ENCODE measurements at places on chromosomes 3 and 15.

GRCh38 chr3:38205472-38205805, 40.1 kb downstream of the OXSR1 start:
- DNase-seq: no peak

- no peak for DNase-seq
These were observed 67.1 kb downstream of the AAGAB start for GRCh38 chr15:67187351-67187854.

- no peak for DNase-seq
These were observed 44.5 kb downstream of the RPLP1 start for GRCh38 chr15:69497076-69497475.

GRCh38 chr3:167032267-167032876, 347.7 kb downstream of the ZBBX start:
- peak; percentile 83 for DNase-seq

- peak; percentile 62 for DNase-seq
These were observed 844.3 kb upstream of the NR2F2 start for GRCh38 chr15:95486224-95486623.

- DNase-seq: no peak
These were observed 18.0 kb downstream of the ZNF148 start for GRCh38 chr3:125357032-125357658.

DNA sequence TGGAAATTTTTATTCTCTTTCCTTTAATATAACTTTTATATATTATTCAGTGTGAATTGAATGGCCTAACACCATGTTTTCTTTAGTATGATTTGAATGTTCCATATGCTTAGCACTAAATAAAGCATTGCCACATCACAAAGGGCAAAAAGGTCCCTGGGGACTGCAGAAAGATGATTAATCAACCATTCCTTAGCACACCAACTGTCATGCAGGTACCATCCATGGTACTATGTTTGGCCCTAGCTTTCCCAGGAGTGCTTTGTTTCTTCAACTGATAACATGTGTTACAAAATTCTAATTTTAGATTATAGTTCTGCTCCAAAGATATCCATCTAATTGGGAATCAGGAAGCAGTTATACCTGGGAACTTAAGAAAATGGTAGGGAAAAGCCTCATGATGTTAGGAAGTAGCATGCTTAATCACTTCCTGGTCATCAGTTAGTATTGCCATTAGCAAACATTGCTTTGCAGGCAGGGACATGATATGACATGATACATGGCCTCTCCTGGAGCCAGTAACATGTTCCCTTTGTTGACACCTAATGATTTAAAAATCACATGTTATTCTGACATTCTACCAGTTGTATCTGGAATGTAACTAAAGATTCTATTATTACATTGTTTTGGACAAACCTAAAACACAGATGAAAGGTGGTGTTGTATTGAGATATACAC, 712.6 kb upstream of the GBE1 start:
- no peak for DNase-seq

- peak; percentile 48 for DNase-seq
These were observed 80.6 kb downstream of the ULK4 start for GRCh38 chr3:41881233-41881821.

- no peak for DNase-seq
These were observed 44.9 kb downstream of the OXSR1 start for GRCh38 chr3:38210141-38210757.

- no peak for DNase-seq
These were observed 54.5 kb upstream of the ATP11B start for GRCh38 chr3:182738583-182739411.

DNA sequence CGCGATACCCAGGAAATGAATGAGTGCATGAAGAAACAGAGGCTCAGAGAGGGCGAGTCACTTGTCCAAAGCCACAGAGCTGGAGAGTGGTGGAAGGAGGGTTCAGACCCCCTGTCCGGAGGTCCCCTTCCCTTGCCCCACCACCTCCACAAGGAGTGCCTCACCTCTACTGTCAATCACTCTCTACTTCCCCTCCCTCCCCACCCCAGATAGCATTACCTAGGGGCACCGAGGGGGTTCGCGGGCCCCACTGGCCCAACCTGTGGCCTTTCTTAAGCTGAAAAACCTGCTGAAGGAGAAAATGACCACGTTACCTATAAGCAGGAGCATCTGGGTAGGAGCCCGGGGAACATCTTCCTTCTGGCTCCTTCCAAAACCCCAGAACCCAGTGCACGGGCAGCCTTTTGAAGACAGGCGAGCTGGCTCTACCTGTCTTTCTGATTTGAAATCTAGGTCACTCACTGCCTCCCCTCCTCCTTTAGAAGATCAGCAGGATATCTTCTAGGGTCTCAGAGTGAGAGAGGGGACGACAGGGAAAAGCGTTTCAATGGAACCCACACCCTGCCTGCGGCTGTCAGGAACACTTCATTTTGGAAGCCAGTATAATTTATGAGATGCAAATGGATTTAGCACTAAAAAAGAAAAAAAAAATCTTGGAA, 89.9 kb upstream of the MEF2A start:
- no peak for DNase-seq

DNA sequence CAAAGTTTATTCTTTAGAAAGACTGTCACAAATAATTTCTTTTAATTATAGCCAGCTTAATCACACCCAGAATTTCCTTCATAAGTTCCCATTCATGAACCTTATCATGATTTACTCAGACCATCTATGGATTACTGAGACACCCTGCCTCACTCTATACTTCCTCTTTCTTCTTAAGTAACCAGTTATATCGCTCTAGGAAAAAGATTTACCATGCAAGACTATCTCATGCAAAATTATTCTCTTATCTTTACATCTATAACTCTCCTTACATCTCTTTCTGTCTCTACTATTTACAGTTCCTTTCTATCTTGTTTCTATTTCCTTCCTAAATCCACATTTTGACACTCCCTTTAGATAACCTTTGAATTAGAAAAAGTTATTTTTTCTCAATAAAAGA, 316.8 kb downstream of the POLQ start:
- DNase-seq: no peak

GRCh38 chr3:185685231-185686035, 99.3 kb downstream of the SENP2 start:
- DNase-seq: no peak

DNA sequence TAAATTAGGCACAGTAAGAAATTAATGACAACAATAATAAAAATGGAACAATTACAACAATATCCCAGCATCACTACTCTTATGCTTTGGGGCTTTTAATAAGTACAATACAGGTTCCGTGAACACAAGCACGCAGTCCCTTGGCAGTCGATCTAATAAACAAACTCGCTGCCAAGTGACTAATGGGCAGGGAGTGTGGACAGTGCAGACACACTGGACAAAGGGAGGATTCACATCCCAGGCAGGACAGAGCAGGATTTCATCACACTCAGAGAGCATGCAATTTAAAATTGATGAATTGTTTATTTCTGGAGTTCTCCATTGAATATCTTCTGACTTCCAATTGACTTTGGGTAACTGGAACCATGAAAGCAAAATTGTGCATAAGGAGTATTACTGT, 524.1 kb upstream of the CFAP20DC start:
- DNase-seq: peak; percentile 86
